ENCODE measurements at places on chromosomes 4 and X. TPM values are rescaled to one million over a fixed set of nuclear protein-coding genes. Genes with fewer than 3 reads are reported as not detected.

FBXL5 gene
- polyA plus RNA-seq: 26.5 TPM

GRCh38 chrX:18149454-18149853, 71.2 kb downstream of the BEND2 start:
- DNase-seq: no peak

- DNase-seq: no peak
Measured at GRCh38 chrX:100363896-100364295, 46.2 kb downstream of the PCDH19 start.

DNA sequence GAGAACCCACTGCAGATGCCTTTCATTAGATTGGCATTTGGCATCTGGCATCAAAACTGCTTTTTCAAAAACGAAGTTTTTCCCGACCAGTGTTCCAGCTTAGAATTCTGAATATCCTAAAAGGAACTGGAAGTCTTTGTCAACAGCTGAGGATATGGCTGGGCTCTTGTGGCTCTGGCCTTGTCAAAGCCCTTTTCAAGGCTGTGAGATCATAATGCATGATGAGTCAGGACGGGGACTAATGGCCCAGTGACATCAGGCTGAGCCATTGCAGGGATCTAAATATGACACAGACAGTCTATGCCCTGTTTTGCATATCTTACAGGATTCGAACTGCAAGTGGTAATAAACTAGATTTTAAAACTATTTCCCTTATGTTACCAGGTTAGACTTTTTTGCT, 306.4 kb downstream of the PTTG2 start:
- DNase-seq: no peak

DNA sequence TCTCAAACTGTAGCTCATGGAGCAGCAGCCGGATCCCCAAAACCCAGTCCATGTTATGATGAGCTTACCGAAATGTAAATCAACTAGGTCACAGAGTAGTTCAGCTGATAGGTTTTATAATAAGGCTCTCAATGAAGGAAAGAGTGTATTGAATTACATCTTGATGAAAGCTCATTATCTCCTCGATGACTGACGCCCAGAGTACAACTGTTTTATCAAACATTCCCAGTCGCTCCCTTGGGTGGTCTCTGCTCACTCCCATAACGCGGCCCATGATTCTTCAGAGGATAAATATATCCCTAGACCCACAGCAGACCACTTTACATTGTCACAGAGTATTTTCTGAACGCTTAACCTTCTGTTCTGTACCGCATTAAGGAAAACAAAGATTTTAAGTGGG, 452.3 kb upstream of the GALNT7 start:
- DNase-seq: no peak

ALAS2 gene
- polyA plus RNA-seq: 0.27 TPM

DNA sequence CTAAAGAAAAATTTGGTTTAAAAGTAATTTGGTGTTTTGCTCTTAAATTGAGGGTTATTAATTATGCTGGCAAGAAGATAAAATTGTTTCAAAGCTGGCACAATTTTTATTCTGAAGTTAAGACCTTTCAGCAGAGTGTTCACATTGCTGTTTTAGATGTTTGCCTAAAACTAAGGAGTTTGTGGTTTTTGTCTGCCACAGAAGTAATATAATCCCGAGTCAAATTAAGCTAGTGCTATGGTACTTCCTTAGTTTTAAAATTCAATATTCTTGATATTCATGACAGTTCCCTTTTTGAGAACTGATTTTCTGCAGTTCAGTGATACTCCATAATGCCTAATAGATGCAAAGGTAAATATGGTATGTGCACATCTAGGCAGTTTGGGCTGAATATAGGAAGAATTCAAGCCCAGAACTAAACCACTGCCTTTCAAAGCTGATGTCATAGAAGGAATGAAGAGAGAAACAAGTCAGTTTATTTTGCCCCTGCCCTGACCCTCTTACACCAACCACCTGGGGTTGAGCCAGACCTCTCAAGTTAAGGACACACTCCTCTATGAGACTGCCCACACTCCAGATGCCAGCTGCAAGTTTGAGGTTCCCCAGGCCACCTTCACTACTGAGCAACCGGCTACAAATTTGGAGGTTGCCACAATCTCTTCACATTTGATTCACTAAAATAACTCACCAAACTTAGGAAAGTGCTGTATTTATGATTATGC, 32.1 kb upstream of the VEGFC start:
- no peak for DNase-seq

DNA sequence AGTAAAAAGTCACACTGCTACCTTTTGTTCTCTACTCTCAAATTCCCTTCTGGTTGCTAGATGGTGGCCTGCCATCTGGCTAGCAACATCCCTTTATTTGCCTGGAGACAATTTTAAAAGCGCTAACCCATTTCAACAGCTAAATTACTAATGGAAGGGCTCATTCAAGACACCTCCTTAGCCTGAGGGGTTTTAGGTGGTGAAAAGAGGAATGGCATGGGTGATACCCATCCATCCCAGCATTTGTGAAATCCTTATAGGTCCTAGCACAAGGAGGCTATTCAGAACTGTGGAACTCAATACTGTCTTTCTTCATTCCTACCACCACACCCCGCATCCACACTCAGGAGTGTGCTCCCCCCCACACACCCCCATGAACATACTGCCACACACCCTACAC, 33.5 kb downstream of the ARHGEF9 start:
- DNase-seq: no peak

RHOXF2 gene
- polyA plus RNA-seq: not detected

- no peak for DNase-seq
Measured at GRCh38 chrX:2549876-2550275, 49.1 kb upstream of the DHRSX start.

DNA sequence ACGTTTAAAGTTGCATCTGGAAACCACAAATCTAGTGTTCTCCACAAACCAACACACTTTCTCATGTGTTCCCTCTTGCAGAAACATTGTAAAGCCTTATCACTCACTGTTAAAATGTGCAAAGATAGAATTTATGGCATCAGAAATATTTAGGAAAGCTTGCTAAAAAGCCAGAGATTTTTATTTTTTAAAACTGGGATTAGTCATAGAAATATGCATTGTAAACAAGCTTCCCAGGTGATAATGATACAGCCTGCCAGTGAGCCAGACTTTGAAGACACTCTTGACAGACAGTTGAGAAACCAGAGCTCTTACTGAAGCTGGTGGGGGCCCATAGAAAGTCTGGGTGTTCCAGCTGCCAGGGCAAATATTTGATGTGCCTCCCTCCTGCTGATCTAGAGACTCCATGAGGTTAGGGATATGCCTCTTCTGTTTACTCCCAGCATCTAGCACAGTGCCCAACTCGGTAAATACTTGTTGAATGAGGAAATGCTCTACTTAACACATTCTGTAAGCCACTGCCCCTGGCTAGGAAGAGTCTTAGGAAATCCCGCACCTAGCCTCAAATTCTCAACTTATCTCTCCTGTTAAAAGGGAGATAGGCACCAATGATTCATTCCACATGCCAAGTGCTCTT, 179.0 kb upstream of the RASGEF1B start:
- DNase-seq: no peak

TBC1D8B gene
- polyA plus RNA-seq: 0.71 TPM

DNA sequence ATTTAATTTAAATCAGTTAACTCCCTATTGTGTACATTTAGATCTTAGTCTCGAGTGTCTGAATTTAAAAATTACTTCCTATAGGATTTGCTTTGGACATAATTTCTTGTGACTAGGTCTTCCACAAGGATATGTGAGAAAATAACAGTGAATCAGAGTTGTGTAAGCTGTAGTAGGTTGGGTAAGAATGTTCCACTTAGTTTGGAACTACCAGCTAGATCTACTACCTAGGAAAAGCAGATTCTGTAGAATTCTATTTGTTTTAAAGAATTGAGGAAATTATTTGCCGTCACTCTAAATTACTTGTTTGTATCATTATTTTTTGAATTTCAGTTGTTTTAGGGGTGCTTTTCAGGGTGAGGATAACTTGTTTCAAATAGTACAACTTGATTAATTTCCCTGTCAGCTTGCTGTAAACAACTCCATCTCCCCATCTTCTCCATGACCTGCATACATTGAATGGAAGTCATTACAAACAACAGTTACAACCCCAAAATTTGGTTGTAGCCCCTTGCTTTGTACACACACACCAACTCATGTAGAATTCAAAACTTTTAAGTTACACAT, 1.3 kb downstream of the MTHFD2L start:
- DNase-seq: no peak

DNA sequence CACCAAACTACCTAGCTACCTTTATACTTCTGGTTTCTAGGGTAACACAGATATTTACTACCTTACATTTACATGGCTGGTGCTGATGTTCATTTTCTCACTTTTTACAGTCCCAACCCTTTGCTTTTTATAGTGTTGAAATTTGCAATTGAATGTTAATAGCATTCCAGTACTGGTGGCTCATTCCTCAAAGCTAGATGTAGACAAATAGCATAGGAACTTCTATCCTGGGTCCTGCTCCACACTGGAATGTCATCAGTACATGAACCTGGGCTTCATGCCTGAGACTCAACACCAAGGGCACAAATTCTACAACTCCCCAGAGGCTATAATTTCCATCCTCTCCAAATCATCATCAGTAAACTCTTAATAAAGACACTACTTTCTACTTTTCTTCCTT, 10.3 kb upstream of the TRMT2B start:
- DNase-seq: no peak

CT45A5 gene
- polyA plus RNA-seq: not detected

GRCh38 chrX:8075636-8076035, 95.4 kb downstream of the VCX2 start:
- no peak for DNase-seq

COL4A6 gene
- polyA plus RNA-seq: 5.9 TPM

DNA sequence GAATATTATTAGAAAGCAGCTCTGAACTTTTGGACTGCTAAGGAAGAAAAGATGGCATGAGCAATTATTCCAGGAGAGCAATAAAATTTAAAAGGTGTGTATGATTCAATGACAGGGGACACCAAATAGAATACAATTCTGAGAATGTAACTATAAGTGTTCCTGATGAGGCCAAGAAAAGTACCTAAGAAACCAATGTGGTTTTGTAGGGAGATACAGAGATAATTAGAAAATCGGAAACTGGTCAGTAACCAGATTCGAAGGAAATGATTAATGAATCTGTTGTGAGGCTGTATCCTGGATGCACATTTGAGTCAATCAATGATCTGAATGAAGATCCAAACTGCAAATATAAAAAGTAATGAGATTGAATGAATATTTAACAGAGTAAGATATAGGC, 6.0 kb downstream of the NOA1 start:
- no peak for DNase-seq

USP53 gene
- 2.9 TPM for polyA plus RNA-seq

CLDN34 gene
- 0.27 TPM for polyA plus RNA-seq

GRCh38 chrX:30373479-30373878, 64.3 kb upstream of the NR0B1 start:
- no peak for DNase-seq

LRCH2 gene
- polyA plus RNA-seq: 0.88 TPM

DNA sequence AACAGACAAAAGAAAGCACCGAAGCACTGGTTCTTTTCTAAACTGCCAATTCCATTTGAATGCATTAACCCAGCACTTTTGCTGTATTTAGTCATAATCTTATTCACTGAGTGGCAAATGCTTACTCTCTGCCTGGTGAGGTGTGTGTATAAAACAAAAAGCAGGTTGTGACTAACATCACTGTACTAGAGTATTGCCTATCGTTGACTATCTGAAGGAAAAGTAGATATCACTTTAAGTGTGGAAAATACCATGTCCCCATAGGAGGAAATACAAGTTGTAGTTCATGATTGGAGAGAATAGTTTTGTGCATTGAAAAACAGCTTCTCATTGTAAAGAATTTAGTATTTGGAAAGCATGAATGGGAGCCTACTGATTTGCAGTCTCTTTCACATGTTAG, 2.7 kb downstream of the PDLIM5 start:
- no peak for DNase-seq

DNA sequence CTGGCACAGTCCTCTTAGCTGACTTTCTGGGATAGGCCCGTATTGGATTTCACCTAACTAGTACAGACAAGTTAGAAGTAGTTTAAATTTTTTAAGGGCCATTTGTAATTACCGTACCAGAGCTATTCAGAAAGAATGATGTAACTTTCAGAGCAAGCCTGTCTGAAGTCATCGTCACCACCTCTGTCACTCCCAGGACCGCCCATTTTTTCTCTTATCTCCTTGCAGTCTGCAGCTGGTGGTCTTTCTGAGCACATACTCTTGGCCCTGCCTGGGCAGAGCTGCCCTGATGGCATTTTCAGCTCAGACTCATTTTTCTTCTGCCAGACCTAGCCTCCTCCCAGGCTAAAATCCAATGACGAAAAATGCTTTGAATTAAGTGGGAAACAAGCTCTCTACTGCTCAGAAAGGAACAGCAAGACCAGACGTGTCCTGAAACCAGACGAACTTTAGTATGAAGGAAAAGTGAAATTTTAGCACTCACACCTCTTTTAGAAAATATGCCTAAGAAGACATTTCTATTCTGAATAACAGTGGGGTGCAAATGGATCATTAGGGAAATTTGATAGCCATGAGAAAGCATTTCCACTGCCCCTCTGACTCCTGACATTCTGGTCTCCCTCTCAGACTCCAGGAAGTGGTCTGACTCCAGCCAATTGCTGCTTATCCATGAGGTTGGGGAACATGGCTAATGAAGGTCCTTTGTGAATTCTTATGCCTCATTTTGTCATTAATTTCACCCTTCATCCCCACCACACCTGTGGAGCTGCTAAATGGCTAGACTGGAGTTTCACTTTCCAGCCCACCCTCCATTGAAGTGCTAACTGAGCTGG, 162.4 kb upstream of the GYPA start:
- no peak for DNase-seq

DNA sequence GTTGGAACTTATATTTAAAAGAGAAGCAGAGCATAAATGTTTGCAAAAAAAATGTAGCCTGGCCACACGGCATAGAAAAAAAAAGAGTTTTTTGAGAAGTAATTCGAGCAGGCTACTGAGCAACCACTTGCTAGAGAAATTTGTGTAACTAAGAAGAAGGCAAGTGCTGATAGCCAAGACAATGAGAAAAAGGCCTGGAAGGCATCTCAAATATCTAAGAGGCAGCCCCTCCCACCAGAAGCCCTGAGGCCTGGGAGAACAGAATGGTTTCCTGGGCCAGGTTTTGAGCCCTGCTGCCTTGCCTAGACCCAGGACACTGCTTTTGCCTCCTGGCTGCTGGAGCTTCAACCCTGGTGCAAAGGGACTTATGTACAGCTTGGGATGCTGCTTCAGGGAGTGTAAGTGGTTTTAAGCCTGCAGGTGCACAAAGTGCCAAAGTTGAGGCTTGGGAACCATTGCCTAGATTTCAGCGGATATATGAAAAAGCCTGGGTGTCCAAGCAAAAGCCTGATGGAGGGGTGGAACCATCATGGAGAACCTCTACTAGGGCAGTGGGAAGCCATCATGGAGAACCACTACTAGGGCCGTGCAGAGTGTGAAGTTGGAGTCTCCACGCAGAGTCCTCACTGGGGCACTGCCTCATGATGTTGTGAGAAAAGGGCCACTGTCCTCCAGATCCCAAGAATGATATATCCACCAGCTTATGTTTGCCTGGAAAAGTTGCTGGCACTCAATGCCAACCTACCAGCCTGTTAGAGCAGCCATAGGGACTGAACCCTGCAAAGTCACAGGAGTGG, 9.7 kb downstream of the TECRL start:
- DNase-seq: peak; percentile 34

DNA sequence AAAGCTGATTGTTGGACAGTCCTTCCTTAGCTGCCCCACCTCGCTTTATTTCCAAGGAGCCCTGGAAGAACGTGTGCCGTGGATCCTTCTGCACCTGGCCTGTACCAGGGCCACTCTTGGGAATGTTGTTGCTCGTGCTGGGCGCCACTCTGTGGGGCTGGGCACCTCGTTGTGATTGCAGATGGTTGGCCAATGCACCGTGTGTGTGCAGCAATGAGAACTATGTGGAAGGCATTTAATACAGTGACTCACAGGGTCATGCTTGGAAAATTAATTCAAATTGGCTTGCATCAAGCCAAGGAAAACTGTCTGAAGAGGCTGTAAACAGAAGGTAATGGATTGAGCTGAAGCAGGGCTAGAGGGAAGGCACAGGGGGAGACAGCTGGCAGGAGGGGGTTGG, 37.0 kb upstream of the CD99L2 start:
- DNase-seq: no peak
